SJSA1 (cell line): ENCODE measurements at places on chromosomes 16 and 17. TPM values are rescaled to one million over a fixed set of nuclear protein-coding genes. Genes with fewer than 3 reads are reported as not detected.
A peak's percentile ranks its signal among the peaks of the same experiment; 100 is the strongest.

DNA sequence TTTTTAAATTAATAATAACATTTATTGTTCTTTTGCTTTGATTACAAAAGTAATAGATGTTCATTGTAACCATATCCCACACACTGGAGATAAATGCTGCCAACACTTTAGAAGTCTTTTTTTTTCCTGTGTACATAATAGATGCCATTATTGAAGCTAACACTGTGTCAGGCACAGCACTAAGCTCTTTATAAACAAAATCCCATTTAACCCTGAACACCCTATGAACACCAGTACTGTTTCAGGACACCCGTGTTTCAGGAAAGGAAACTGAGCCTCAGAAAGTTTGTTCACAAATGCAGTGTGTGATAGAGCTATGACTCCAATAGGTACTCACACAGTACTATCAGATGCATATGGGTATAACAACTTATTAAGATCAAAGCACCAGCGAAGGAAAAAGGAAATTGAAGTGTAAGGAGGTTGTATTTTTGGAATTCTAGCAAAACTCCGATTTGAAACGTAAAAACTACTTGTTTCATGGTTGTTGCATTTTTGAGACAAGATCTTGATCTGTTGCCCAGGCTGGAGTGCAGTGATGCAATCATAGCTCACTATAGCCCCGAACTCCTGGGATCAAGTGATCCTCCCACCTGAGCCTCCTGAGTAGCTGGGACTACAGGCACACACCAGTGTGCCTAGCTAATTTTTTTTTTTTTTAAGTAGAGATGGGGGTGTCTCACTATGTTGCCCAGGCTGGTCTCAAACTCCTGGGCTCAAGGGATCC is 2.0 kb upstream of the KIFC3 start:
- no peaks in the 10 kb centered on the region for H3K27me3 ChIP-seq
- DNase-seq: no peak
- no peak overlapping the region for H3K4me3 ChIP-seq
- peaks cover 20% of the 10 kb centered on the region for H3K36me3 ChIP-seq
- H3K4me1 ChIP-seq: peaks cover 69% of the 10 kb centered on the region
- H3K27ac ChIP-seq: no peak overlapping the region

GRCh38 chr16:4654011-4654963 is 29.7 kb downstream of the MGRN1 start:
- no peak overlapping the region for H3K27ac ChIP-seq
- no peaks in the 10 kb centered on the region for H3K27me3 ChIP-seq
- DNase-seq: no peak
- peaks cover 74% of the 10 kb centered on the region for H3K36me3 ChIP-seq
- H3K4me3 ChIP-seq: no peak overlapping the region

DNA sequence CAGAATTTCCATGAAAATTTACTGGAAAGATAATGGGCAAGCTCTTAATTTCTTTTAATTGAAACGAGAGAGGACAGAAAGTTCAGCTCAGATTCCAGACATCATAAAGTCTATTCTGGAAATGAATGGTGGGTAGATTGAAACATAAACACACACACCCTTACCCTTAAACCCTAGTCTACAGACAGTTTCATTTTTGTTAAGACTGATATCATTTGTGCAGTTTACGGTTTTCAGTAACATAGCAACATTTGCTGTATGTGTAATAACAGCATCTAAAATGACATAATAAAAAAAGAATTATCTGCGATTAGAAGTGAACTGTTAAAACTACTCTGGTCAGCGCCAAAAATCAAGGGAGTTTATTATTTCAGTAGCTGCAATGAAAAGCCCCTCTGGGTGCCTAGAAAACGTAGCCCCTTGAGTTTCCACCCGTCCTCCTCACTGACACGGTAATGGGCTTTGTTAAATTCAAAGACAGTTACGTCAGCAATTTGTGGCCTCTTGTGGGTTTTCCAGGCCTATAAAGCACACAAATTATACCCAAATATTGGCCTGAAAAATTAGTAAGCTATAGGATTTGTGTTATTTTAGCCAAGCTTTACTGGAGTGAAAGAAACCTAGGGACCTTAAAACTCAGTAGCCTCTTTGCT is 520.6 kb upstream of the SOX9 start:
- no peak overlapping the region for H3K4me3 ChIP-seq
- no peaks in the 10 kb centered on the region for H3K27me3 ChIP-seq
- H3K36me3 ChIP-seq: no peaks in the 10 kb centered on the region

DNA sequence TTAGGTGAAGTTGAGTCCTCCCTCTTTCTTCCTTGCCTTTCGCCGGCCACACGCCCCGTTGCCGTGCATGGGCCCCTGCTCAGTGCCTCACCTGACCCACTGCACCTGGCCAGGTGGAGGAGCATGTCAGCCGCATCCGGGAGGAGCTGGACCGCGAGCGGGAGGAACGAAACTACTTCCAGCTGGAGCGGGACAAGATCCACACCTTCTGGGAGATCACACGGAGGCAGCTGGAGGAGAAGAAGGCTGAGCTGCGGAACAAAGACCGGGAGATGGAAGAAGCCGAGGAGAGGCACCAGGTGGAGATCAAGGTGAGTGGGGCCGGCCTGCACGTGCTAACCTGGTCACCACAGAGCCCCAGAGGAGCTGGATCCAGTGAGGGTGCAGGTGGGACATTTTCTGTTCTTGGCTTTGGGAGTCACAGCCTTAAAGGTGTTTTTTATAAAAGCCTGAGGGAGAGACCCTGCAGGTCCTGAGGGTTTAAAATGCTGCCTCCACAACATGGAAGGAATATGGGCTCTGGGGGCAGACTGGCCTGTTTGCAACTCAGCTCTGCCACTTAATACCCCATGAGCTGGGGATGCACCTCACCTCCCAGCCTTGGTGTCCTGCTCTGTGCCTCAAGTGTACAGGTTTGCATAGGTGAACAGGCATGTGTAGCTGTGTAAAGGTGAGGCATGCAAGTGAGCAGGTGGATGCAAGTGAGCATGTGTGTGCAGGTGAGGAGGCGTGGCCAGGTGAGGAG is 12.1 kb upstream of the DBNDD1 start:
- H3K4me1 ChIP-seq: no peaks in the 10 kb centered on the region
- peak; percentile 23 for DNase-seq
- H3K36me3 ChIP-seq: peaks cover 6% of the 10 kb centered on the region
- H3K27me3 ChIP-seq: no peaks in the 10 kb centered on the region
- H3K4me3 ChIP-seq: no peak overlapping the region

GRCh38 chr17:10144982-10145381 is 53.4 kb downstream of the GAS7 start:
- no peak overlapping the region for H3K27ac ChIP-seq
- H3K36me3 ChIP-seq: no peaks in the 10 kb centered on the region
- no peaks in the 10 kb centered on the region for H3K27me3 ChIP-seq

- H3K27me3 ChIP-seq: no peaks in the 10 kb centered on the region
- no peak overlapping the region for H3K27ac ChIP-seq
- no peak overlapping the region for H3K4me3 ChIP-seq
- H3K4me1 ChIP-seq: no peaks in the 10 kb centered on the region; the same call in 1 of the 2 replicates
- DNase-seq: peak; percentile 13
Observed at GRCh38 chr17:27651411-27652345, 20.7 kb downstream of the LGALS9 start.

GRCh38 chr17:82350182-82351030 is 8.6 kb upstream of the TEX19 start:
- H3K4me1 ChIP-seq: peaks cover 2% of the 10 kb centered on the region
- no peaks in the 10 kb centered on the region for H3K27me3 ChIP-seq
- no peak overlapping the region for H3K4me3 ChIP-seq
- H3K27ac ChIP-seq: no peak overlapping the region
- no peaks in the 10 kb centered on the region for H3K36me3 ChIP-seq

DNA sequence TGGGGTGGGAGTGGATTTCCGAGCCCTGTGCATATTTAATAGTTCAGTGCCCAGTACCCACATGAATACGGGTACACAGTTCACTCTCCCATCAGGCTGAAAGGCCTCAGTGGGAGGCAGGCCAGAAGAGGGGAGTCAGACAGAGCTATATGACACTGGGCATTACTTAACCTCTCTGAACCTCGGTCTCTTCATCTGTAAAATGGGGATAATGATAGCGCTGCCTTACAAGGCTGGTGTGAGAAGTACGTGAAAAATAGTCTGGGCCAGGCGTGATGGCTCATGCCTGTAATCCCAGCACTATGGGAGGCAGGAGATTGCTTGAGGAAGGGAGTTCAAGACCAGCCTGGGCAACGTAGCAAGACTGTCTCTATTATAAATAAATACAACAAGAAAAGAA is 3.6 kb downstream of the GPRC5B start:
- no peak for DNase-seq
- no peak overlapping the region for H3K4me3 ChIP-seq
- no peaks in the 10 kb centered on the region; the same call in 1 of the 2 replicates for H3K36me3 ChIP-seq

DNA sequence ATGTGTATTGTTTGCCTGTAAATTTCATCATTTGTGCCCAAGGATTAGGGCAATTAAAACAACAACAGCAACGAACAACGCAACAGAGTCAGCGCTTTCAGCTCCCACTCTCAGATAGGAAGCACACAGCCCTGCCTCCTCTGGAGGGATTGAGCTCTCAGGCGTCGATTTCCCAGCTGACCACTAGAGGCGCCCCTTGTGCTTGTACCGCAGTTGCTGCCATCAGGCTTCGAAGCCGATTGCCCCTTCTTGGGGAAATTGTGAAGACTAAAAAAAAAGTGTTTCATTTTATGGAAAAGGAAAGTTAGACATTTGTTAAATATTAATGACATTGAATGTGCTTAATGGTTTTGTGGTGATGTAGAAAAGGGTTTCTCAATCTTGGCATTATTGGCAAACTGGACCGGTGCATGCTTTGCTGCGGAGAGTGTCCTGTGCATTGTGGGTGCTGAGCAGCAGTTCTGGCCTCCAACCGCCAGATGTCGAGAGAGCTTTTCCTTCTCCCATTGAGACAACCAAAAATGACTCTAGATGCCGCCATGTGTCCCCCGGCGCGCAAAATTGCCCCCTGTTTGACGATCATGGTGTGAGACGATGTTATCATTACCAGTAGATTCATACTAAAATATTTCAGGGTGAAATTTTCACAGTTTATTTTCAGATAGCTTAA is 650.4 kb upstream of the RBFOX1 start:
- H3K27me3 ChIP-seq: no peaks in the 10 kb centered on the region
- H3K4me3 ChIP-seq: no peak overlapping the region
- H3K4me1 ChIP-seq: no peaks in the 10 kb centered on the region
- H3K27ac ChIP-seq: no peak overlapping the region
- DNase-seq: no peak
- H3K36me3 ChIP-seq: no peaks in the 10 kb centered on the region

GRCh38 chr16:11985250-11985649 is 8.7 kb downstream of the SNX29 start:
- H3K4me3 ChIP-seq: no peak overlapping the region
- no peaks in the 10 kb centered on the region for H3K27me3 ChIP-seq

DNA sequence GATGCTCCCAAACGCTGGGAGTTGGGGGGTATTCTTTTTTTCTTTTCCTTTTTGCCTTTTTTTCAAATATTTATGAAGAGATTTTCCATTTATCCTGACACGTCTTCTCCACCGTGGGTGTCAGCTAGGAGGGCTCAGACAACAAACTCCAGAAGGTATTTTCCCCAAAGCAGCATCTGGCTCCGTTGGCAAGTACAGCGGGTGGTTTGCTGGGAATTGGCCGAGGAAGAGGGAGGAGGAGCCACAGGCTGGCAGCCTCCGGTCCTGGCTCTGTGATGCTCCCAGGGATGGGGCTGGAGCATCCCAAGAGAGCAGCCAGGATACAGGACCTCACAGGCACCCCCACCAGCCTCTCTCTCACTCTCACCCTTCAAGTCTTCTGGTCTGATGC is 10.9 kb upstream of the CACNG4 start:
- H3K4me3 ChIP-seq: no peak overlapping the region
- H3K27me3 ChIP-seq: no peaks in the 10 kb centered on the region
- peak overlapping the region; percentile 83 for H3K27ac ChIP-seq

DNA sequence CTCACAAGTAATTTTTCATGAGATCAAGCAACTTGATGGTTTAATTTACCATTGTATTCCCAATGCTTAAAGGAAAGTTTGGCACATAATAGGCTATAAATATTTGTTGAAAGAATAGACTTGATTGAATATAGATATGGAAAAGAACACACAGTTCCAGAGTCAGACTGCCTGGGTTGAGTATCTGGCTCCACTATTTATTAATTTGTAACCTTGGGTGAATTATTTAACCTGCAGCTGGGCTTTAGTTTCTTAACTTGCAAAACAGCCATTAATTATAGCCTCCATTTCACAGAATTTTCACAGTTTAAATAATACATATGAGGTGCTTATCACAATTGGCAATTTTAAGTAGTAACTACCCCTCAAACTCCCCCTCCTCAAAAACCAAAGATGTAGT is 73.6 kb downstream of the NCOR1 start:
- no peaks in the 10 kb centered on the region for H3K4me1 ChIP-seq
- H3K27ac ChIP-seq: no peak overlapping the region
- peaks cover 34% of the 10 kb centered on the region for H3K36me3 ChIP-seq

GRCh38 chr17:51733166-51733565 is 425.3 kb downstream of the CA10 start:
- H3K27me3 ChIP-seq: no peaks in the 10 kb centered on the region
- H3K27ac ChIP-seq: no peak overlapping the region
- no peaks in the 10 kb centered on the region for H3K4me1 ChIP-seq
- no peak for DNase-seq

DNA sequence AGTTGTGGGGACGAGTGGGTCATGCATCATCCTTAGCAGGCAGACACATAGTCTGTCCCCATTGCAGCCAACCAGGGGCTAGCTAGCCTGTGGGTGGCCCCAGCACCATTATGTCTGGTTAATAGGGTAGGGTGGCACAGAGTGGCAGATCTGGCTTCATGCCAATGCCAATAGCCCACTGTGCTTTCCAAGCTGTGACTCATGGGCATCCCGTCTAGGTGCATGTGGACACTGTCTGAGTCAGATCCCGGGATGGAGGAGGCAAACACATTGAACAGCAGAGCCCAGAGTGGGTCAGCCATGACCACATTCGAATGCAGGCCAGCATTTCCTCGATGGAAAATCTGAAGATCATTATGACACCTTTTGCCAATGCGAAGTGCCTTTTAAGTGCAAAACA is 2.5 kb downstream of the HS3ST2 start:
- no peak overlapping the region for H3K27ac ChIP-seq
- no peaks in the 10 kb centered on the region for H3K36me3 ChIP-seq
- DNase-seq: no peak
- peaks cover 23% of the 10 kb centered on the region for H3K27me3 ChIP-seq
- H3K4me3 ChIP-seq: no peak overlapping the region
- no peaks in the 10 kb centered on the region for H3K4me1 ChIP-seq

Gene SNX20
- total RNA-seq: not detected in 2 replicates

Gene AOC2
- total RNA-seq: 0.42 TPM in 1 of 2 replicates, not detected in the other

Gene EVI2B
- 0.47 and 1.2 TPM in 2 replicates for total RNA-seq

Gene PRSS36
- total RNA-seq: 0.18 and 0.38 TPM in 2 replicates

Gene GCGR
- total RNA-seq: not detected in 2 replicates

Gene MGAT5B
- 14.4 and 15.0 TPM in 2 replicates for total RNA-seq

Gene SNAI3
- 0.05 TPM in 1 of 2 replicates, not detected in the other for total RNA-seq

Gene OSGIN1
- total RNA-seq: 1.7 and 6.4 TPM in 2 replicates

Gene NOXO1
- total RNA-seq: 0.16 TPM in 1 of 2 replicates, not detected in the other
